EH (cell line): ENCODE measurements at places on chromosomes 12 and 14.

DNA sequence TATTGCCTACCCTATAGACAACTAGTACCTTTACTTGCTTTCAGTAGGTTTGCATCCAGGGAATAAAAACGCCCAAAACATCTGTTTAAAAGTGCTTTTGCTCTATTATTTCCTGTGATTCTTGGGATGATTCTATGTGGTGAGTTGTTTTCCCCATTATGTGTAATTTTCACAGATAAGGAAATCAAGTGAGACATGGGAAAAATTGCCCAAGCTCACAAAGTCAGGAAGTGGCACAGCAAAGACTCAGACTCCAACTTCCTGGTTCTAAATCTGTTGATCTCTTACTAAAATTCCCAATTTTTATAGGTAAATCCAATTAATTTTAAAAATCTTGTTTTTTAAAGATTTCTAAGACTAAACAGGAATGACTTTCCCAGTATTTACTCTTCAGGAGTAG is 39.0 kb downstream of the NID2 start:
- DNase-seq: peak; percentile 49

DNA sequence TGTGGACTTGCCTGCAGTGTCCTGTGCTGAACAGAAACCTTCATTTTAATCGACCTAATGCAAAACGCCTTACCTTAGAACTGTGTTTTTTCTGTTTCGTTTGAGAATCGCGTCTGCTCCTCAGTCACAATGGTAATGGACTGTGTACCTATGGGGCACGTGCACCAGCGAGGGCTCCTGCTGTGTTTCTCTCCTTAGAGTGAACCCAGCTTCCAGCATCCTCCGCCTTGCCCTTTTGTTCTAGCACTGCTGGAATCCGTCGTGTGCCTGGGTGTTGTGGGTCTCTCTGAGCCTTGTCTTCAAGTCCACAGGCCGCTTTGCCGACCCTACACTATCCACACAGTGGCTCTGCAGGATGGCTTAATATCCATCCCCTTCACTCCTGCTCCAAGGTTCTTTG is 3.6 kb downstream of the AMN start:
- no peak for DNase-seq

DNA sequence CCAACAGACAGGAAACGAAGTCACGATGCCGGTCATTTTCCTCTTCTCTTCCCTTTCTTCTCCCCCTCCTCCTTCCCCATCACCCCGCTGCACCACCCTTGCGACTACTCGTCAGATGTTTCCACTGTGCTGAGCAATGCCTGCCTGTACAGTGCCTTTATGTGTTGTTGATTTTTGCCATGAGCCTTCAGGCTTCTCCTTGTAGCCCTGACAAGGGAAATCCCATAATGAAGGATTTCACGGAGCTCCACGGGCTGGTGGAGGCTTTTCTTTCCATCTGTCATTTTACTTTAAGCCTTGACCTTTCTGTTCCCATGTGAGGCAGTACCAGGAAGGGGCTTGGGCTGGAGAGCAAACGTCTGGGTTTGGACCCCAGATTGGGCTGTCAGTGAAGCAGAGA is 28.7 kb upstream of the CCND2 start:
- no peak for DNase-seq

DNA sequence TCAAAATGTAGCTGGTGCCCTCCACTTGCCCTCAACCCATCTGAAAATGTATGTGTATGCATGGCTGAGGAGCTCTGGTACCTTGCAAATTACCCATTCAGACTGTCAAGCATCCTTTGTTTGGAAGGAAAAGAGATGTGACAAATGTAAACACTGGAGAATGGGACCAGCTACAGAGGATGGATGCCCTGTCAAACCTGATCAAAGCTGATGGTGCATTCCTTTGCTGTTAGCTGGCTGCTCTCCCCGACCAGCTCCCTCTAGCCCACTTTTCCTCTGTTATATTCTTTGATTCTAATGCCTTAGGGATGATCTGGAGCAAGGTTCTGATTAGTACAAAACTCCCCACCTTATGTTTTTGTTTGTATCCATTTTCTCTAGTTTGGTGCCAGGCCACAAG is 310.3 kb downstream of the C12orf75 start:
- peak; percentile 55 for DNase-seq

DNA sequence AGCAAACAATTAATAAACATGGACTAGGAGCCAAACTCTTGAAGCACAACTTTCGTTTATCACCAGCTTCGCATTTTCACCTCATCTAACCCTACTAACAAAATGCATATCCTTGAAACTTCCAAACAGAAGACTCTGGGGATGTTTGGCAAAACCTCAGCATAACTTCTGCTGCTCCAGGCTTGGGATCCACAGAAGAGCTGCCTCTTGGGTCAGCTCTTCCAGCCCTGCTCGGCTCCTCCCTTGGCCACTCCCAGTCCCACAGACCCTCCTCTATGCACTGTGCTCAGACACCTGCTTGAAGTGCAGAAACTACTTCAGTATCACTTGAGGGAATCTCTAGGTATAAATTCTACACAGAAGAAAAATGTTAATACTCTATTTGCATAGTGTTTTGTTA is 110.0 kb upstream of the AMIGO2 start:
- DNase-seq: no peak

DNA sequence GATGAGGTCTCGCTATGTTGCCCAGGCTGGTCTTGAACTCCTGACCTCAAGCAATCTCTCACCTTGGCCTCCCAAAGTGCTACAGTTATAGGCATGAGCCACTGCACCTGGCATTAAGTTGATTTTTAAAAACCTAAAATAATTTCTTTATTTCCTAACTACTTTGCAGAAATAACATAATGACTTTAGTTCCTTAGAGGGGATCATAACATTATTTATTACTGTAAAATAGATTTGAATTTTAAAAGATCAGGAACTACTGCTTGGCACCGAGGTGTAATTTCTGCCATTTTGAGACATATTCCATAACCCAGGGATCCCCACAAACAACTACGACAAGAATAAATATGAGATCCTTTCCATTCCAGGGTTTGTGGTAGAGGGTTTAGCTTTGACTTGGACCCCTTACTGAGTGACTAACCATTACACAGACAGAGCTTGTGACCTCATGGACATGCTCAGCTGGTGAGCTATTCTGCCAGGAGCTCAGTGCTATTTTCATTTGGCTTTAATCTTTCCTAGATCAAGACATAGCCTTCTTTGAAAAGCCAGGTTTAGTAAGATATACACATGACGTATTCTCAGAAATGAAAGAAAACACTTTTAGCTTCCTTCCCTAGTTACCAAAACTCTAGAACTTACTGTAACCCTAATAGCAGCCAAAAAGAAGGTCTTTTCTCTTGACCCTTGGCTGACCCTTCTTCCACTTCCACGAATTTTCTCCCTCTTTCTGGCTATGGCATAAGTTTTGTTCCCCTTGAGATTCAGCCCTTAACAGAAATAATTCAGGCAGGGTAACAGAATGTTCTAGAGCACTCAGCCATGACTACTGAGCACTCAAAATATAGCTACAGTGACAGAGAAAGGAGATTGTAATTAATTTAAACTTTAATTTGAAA is 75.1 kb upstream of the NUDT4 start:
- DNase-seq: peak; percentile 70

GRCh38 chr14:85241022-85241855 is 288.7 kb upstream of the FLRT2 start:
- DNase-seq: no peak

DNA sequence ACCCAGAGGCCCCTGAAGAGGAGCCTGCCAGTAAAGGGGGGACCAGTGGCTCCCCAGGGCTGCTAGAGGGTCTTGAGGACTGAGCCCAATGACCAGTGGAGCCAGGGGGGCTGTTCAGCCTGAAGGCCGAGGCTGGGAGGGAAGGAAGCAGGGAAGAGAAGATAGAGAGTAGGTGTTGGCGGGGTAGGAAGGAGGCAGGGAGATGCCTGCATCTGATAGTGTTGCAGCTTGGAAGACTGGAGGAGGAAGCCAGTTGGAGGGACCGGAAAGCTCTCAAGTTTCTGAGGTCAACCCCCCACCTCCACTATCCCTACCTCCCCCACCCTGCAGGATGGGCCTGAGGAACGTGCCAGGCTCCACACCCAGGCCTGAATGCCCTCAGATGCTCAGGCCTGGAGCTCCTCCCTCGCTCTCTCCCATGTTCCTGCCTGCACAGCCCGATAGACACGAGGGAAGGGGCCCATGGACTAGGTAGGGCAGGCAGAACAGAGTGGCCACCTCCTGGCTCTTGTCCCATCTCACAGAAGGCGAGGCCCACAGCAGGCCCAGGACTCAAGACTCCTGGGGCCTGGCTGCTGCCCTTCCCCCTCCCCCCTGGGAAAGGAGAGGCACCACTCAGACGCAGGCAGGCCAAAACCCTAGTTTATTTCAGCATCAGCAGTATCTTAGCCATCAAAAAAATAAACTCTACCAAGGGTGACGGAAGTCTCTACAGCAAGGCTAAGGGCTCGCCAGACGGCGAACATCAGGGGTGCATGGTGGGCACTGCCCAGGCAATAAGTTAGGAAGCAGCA is 3.4 kb downstream of the CKB start:
- DNase-seq: peak; percentile 80

DNA sequence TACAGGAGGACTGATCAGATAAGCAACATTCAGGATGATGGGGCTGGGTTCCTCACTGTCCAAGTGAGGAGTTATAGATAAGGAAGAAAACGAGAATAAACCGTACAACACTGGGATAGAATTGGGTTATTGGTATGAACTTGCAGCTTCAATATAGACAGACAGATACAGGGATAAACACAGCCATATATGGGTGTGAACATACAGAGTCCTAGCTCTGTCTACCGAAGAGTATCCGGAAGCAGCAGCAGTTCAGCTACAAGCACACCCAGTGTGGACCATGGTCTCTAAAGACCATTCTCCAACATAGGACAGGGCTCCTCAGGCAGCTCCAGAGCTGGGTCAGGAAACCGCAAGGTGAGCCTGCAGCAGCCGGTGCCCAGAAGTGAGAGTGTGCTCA is 40.8 kb downstream of the CDC42BPB start:
- DNase-seq: no peak

DNA sequence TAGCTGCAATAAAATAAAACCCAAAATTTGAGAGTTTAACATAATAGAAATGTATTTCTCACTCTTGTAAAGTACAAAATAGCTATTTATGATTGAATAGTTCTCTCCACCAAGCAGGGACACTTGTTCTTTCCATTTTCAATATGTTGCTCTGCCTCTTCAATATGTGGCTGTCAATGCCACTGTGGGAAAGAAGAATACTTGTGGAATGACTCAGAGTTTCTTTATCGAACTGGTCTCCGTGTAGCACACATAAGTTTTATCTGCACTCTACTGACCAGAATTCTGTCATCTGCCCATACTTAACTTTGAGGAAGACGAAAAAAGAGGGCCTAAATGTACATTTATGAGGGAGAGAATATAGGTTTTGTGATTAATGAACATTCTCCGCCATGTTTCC is 256.9 kb downstream of the ATXN7L3B start:
- no peak for DNase-seq

- DNase-seq: peak; percentile 70
Observed at GRCh38 chr12:94305130-94305957, 154.3 kb downstream of the CEP83 start.

GRCh38 chr14:77111021-77111420 is 13.0 kb downstream of the CIPC start:
- DNase-seq: no peak

DNA sequence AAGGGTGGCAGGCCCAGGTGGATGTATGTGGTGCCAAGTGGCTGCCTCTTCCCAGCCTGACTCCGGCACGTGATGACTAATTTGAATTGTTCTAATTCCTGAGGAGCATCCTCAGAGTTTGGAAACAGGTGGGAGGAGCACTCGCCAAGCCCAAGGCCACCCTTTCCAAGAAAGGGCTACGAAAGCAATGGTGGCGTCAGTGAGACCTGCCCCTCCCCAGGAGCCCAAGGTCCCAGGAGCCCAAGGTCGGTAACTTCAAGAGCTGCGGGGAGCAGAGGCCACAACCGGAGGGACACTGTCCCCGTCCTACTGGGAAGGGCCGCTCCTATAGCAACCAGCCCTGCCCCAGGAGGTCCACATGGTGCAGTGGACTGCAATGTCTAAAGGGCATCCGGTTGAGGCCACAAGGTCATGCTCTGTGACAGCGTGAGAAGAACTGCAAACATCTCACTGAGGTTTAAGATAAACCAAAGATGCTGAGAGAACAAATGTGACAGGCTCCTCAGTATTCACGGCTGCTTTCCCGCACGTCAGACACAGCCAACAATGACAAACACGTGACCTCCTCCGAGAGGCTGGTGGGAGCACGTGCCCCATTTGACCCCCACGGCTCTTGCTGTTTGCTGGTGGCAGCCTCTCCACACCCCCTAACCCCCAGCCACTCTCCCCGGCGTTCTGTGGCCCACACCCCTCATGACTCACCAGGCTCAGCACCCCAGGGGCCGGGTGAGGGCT is 79.6 kb downstream of the ITPK1 start:
- peak; percentile 48 for DNase-seq

GRCh38 chr12:1421091-1421846 is 173.1 kb downstream of the FBXL14 start:
- DNase-seq: peak; percentile 11

- no peak for DNase-seq
Observed at GRCh38 chr14:97851428-97851995, 1054.3 kb downstream of the VRK1 start.

- DNase-seq: peak; percentile 43
Observed at GRCh38 chr12:263574-263973, 938 bp upstream of the SLC6A13 start.

- no peak for DNase-seq
Observed at GRCh38 chr12:92938018-92938417, 8.9 kb upstream of the EEA1 start.

GRCh38 chr12:8036346-8036745 is 3.8 kb downstream of the FOXJ2 start:
- no peak for DNase-seq

- DNase-seq: no peak
Observed at GRCh38 chr12:38782359-38782758, 123.0 kb downstream of the CPNE8 start.

DNA sequence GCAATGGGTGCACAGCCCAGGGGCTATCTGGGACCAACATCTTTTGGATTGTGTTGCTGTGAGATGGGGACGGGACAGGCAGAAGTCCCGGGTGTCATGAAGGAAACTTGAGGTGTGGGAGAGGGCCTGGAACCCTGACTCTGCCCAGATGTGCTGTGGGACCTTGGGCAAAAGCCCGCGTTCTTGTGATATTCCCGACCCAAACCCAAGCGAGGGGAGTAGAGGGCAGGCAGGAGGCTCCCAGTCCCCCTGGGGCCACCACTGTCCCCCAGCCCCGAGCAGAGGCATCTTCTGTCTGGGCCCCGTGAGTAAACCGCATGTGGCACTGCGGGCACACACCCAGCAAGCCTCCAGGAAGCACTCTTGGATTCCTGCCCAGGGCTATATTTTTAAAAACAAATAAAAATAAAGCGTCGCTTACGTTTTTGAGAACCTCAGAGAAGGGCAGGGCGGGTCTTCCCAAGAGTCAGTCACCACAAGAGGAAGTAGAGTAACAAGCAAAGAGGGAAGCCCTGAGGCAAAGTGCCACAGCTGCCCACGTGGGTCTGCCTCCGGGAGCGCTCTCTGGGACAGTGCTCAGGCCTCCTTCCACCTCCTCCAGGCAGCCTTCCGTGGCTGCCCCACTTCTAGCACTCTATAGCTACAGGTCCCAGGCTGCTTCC is 39.5 kb downstream of the BEGAIN start:
- DNase-seq: peak; percentile 91
